ENCODE measurements at places on chromosomes 11 and 22.

GRCh38 chr11:11662578-11662977, 40.8 kb upstream of the GALNT18 start:
- no peak for DNase-seq

GRCh38 chr11:1000357-1001278, 35.9 kb downstream of the MUC6 start:
- DNase-seq: no peak

DNA sequence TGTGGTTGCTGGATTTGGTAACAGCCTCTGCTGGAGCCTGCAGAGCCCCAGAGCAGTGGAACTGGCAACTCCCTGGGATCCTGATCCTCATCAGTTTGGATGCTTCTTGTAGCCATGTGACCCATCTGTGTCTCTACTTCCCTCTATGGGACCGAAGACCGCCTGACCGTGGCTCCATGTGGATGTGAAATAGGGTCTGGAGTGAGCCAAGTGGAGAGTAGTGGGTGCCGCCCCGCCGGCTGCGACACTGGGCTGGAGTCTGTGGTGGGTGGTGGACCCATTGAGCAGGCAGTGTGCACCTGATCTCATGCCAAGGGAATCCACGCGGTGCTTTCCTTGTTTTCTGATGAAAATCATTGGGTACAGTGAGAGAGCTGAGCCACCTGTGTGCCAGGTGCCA, 543.2 kb upstream of the B3GAT1 start:
- no peak for DNase-seq

- no peak for DNase-seq
Measured at GRCh38 chr22:42683578-42684283, 34.5 kb upstream of the CYB5R3 start.

- DNase-seq: no peak
Measured at GRCh38 chr11:87529486-87529885, 491.8 kb downstream of the TMEM135 start.

- no peak for DNase-seq
Measured at GRCh38 chr22:47238690-47239473, 476.4 kb downstream of the TBC1D22A start.

- DNase-seq: no peak
Measured at GRCh38 chr11:20089796-20090653, 70.2 kb downstream of the DBX1 start.

DNA sequence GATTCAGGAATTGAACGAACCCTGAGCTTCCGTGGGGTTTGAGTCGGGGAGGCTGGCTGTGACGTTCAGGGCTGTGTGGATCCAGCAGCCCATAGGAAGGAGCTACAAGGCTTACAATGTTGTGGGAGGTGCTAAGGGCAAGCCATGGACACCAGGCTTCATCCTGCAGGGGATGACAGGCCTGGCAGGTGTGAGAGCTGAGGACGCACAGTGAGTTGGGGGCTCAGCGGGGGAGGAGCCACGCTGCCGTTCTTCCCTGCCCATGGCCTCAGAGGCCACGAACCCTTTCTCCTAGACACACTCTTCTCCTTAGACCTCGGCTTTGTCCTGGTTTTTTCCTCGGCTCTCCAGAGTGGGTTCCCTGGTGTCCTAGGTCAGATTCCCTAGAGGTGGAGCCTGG, 113.3 kb upstream of the SLC22A12 start:
- no peak for DNase-seq

DNA sequence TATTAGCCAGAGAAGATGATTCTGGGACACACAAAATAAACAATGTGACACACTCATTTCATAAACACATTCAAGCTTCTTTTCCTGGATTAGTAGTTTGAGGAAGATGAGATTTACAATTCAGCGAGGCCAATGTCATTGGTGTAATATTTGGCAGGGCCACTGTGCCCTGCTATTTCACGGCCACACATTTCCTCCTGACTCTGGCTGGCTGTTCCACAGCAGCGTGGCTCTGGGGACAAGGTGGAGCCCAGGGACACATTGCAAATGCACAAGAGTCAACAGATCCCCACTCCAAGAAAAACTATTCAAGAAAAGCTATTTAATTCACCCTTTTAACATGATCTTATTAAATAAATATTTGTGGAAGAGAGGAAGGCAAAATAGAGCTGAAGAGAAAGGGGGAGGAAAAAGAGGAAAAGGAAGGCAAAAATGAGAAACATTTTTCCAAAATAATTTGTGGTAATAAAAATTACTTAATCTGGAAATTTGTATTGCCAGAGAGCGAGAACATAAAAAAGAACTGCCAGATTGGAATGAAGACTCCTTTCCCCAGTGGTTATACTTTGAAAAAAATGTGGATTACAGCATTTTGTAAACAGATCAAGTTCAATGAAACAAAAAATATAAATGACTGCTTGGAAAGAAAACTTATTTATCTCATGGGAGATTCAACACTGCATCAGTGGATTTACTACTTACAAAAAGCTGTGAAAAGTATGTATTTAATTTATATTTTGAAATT, 27.1 kb downstream of the NXPE2 start:
- no peak for DNase-seq

DNA sequence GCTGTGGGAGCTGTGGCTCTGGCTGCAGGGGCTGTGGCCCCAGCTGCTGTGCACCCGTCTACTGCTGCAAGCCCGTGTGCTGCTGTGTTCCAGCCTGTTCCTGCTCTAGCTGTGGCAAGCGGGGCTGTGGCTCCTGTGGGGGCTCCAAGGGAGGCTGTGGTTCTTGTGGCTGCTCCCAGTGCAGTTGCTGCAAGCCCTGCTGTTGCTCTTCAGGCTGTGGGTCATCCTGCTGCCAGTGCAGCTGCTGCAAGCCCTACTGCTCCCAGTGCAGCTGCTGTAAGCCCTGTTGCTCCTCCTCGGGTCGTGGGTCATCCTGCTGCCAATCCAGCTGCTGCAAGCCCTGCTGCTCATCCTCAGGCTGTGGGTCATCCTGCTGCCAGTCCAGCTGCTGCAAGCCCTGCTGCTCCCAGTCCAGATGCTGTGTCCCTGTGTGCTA, 514 bp downstream of the KRTAP5-9 start:
- no peak for DNase-seq

- DNase-seq: no peak
Measured at GRCh38 chr11:4060182-4060923, 34.2 kb upstream of the RRM1 start.

GRCh38 chr22:36644333-36644757, 59.2 kb downstream of the CACNG2 start:
- DNase-seq: no peak

DNA sequence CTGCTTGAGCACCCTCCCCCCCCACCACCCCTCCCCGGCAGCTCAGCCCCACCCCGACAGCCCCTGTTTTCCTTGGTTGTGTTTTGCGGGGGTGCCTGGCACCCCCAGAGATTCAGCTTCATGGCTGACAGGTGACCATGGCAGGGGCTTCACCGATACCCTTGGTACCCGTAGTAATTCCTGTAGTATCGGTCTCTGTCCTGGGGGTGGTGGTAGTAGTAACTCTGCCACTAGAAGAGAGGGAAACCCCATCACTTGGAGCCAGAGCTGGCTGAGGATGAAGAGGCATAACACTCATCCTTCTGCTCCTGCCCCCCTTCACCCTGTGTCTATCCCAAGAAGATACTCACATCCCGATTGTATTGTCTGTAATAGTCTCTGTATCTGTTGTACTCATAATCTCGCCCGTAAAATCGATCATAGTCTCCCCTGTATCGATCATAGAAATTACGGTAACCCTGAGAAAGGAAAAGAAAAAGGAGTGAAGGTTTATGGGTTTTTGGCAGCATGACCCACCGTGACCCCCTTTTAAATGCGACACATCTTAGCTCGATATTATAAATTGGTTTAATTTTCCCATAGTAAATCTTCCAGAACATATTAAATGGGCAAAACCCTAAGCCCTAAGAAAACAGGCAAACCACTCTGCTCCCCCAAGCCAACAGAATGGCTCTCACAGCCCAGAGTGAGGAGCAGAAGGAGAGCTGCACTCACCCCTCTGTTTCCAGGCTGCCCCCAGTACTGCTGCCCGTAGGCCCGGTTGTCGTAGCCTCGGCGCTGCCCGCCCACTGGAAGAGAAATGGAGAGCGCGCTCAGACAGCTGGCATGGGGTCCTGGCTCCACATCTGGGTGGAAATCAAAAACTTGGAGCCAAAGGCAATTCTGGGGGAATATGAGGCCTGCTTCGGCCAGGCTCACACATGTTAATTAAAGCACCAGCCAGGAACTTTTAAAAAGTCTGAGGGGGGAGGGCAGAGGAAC, 8.0 kb downstream of the GNG3 start:
- DNase-seq: no peak

- DNase-seq: no peak
Measured at GRCh38 chr11:3156282-3156660, 8.8 kb downstream of the OSBPL5 start.

DNA sequence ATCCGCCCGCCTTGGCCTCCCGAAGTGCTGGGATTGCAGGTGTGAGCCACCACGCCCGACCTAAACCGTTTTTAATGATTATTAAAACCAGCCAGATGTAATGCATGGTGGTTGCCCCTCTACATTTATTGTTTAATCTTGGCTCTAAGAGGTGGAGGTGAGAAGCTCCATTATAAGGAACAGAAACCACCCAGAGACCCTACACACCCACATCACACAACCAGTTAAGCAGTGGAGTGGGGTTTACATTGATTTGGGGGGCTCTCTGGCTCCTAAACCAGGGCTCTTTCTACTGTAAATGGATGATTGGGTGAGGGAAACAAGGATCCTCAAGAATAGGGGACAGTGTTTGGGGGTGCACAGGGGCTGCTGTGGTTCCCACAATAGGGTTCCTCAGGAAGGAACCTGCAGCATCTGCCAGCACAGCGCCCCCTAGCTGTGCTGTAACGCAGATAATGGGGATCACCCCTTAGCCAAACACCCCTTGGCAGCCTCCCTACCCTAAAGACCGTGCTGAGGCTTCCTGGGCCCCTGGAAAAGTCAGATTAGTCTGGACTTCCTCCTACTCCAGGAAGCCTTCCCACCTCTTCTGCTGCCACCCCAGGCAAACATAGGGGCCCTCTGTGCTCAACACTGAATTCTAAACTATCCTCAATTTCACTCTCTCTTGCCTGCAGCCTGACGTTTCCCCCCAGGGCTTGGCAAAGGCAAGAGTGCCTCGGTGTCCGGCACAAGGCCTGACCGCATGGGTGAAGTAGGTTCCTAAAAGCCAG, 2.4 kb downstream of the MPST start:
- no peak for DNase-seq

- no peak for DNase-seq
Measured at GRCh38 chr11:110735455-110736170, 23.4 kb upstream of the ARHGAP20 start.

DNA sequence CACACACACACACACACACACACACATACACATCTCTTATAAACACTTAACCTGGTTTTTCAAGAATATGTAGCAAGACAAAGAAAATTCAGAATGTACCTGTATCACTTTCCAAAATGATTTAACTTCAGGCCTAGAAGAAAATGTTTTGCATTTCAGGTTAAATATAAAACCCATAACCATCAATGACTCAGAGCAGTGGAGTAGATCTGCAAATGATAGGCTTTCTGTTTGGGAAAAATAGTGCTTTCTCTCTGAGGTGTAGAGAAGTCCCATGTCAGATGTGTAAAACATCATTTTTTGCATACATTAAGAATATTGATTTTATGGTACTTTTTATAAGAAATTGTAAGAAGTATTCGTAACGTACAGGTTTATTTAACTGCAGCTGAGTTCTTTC, 116.9 kb downstream of the STK33 start:
- no peak for DNase-seq

DNA sequence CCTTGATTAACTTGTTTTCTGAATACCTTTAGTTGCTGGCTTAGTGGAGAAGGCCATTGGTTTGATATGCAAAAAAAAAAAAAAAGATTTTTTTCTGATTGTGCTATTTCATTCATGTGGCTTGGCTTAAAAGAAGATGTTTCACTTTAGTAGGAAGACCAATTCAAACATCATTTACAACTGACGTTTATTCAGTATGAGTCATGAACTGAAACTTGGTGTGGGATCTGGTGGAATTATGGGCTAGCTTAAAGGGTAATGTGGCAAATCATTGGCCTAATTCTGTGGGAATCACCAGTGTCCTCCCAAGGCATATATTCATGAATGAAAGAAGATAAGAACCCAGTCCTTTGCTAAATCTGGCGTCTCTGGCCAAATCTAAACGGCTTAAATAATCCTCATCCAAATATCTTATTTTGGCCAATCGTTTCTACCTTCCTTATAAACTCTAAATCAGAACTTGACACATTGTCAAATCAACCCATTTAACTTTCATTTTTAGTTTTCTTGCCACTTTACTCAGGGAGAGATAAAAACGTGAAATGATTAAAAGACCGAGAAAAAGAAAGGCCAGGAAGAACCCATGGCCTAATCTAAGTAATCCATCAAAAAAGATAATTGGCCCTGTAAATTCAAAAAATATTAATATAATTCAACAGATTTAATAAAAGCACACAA, 77.0 kb downstream of the DDIAS start:
- DNase-seq: no peak

DNA sequence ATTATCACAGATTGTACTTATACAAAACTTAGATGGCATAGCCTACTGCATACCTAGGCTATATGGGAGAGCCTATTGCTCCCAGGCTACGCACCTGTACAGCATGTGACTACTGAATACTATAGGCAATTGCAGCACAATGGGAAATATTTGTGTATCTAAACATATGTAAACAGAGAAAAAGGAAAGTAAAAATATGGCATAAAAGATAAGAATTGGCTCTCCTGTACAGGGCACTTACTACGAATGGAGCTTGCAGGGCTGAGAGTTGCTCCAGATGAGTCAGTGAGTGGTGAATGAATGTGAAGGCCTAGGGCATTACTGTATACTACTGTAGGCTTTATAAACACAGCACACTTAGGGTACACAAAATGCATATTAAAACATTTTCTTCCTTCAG, 13.2 kb downstream of the APOL6 start:
- no peak for DNase-seq

DNA sequence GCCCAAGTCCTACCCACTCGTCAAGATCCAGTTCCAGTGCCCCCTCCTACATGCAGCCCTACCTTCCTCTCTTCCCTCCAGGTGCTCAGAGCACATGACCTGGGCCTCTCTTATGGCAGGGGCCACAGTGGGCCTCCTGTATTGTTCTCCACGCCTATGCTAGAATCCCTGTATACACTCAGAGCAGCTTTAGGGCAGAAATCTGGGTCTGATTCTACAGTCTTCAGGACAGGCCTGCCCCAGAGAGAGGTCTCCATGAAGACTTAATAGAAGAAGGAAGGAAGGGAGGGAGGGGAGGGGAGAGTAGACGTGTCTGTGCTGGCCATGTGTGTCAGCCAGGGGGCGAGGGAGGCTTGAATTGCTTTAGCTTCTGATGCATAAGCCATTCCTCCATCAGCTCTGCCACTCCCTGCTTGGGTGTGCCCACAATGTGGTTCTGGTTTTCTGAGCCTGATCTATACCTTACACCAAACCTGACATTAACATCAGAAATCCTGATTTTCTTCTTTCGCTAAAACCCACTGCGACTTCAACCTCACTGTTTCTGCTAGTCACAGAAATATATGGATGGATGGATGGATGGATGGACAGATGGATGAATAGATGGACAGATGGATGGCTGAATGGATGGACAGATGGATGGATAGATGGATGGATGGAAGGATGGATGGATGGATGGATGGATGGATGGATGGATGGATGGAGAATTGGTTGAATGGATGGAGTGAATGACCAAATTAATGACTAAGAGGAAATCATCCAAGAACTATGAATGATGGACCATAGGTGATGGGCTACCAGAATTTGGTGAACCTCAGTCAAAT, 56.6 kb upstream of the PRDM11 start:
- no peak for DNase-seq

Measured in esophagus squamous epithelium (tissue), 5 donors.